ENCODE measurements at places on chromosomes 12 and 14. TPM values are rescaled to one million over a fixed set of nuclear protein-coding genes. Genes with fewer than 3 reads are reported as not detected.

- peaks cover 8% of the 10 kb centered on the region for H3K4me1 ChIP-seq
- no peak overlapping the region for H3K4me3 ChIP-seq
- no peak overlapping the region for H3K27ac ChIP-seq
- no peaks in the 10 kb centered on the region for H3K27me3 ChIP-seq
- peaks cover 28% of the 10 kb centered on the region for H3K36me3 ChIP-seq
- no peak for DNase-seq
These were observed 1.6 kb downstream of the GMPR2 start for GRCh38 chr14:24234095-24235005.

DNA sequence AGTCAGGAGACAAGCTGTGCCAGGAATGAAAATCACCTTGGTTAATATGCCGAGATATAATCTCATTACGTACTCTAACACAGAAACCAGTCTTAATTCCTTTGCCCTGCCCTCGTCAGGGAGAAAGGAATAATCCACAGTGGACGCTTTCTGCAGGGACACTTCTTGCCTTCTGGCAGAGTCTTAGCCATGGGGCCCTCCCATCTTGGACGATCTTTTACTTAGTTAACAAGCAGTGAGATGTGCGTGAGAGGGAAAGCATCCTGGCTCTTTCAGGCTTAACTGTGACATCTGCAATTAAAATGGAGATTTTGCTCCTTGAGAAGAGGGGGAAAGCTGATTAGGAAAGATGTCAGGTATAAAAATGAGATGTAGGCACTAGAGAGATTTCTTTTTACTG is 246.4 kb downstream of the TMEM132C start:
- H3K36me3 ChIP-seq = no peaks in the 10 kb centered on the region
- DNase-seq = no peak
- H3K27ac ChIP-seq = no peak overlapping the region
- H3K4me1 ChIP-seq = no peaks in the 10 kb centered on the region
- no peak overlapping the region for H3K4me3 ChIP-seq

GRCh38 chr12:109822951-109823411 is 10.2 kb downstream of the TRPV4 start:
- H3K27ac ChIP-seq = no peak overlapping the region
- H3K36me3 ChIP-seq = no peaks in the 10 kb centered on the region
- DNase-seq = no peak
- H3K4me3 ChIP-seq = no peak overlapping the region

GRCh38 chr12:25864306-25865276 is 93.9 kb upstream of the RASSF8 start:
- no peaks in the 10 kb centered on the region for H3K4me1 ChIP-seq
- H3K27me3 ChIP-seq = no peaks in the 10 kb centered on the region
- H3K36me3 ChIP-seq = no peaks in the 10 kb centered on the region
- no peak for DNase-seq

DNA sequence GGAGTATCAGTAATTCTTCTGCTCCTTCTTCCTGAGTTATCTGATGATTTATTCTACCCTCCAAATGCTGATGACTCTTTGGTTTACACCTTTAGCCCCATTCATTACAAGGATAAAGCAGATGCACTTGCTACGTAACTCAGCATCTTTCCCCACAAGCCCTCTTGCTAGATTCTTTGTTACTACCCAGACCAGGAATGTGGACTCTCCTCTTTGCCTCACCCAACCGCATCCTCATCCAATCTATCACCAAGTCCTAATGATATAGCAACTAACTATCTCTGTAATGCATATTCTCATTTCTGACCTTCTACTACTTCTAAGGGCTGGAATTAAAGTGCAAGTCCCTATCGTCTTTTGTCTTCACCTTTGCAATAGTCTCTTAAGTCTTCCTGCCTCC is 9.2 kb downstream of the KRT1 start:
- H3K27me3 ChIP-seq = peaks cover 15% of the 10 kb centered on the region
- H3K36me3 ChIP-seq = no peaks in the 10 kb centered on the region
- H3K27ac ChIP-seq = no peak overlapping the region
- DNase-seq = no peak
- H3K4me3 ChIP-seq = no peak overlapping the region
- no peaks in the 10 kb centered on the region for H3K4me1 ChIP-seq

CCDC197 gene
- not detected for polyA plus RNA-seq

SYT1 gene
- 2.5 TPM for polyA plus RNA-seq

KRT4 gene
- 0.07 TPM for polyA plus RNA-seq
